ENCODE measurements at places on chromosomes 7 and 10. TPM values are rescaled to one million over a fixed set of nuclear protein-coding genes. Genes with fewer than 3 reads are reported as not detected.

PDE6C gene
- polyA plus RNA-seq: not detected

SPOCK2 gene
- 1.8 TPM for polyA plus RNA-seq

MYL10 gene
- polyA plus RNA-seq: not detected

PCDH15 gene
- not detected for polyA plus RNA-seq

CDHR3 gene
- 1.6 TPM for polyA plus RNA-seq

OR9A2 gene
- polyA plus RNA-seq: not detected

HECW1 gene
- 0.04 TPM for polyA plus RNA-seq

TRIM50 gene
- polyA plus RNA-seq: 21.5 TPM

LSM8 gene
- polyA plus RNA-seq: 24.6 TPM

GFRA1 gene
- 0.61 TPM for polyA plus RNA-seq

ELN gene
- 118 TPM for polyA plus RNA-seq

CALD1 gene
- 35.1 TPM for polyA plus RNA-seq

DRGX gene
- polyA plus RNA-seq: not detected

SSC4D gene
- 8.8 TPM for polyA plus RNA-seq

FAM25G gene
- not detected for polyA plus RNA-seq

OPN1SW gene
- polyA plus RNA-seq: not detected

CUZD1 gene
- polyA plus RNA-seq: 2,052 TPM

CALML3 gene
- 0.05 TPM for polyA plus RNA-seq

LIPK gene
- not detected for polyA plus RNA-seq

CRHR2 gene
- 0.66 TPM for polyA plus RNA-seq

TMEM184A gene
- polyA plus RNA-seq: 58.9 TPM

Measured in pancreas (tissue), 10 donors.